ENCODE measurements at places on chromosomes 1 and 21.
A peak's percentile ranks its signal among the peaks of the same experiment; 100 is the strongest.

GRCh38 chr1:37471345-37472231 lies 2.8 kb upstream of the ZC3H12A start:
- DNase-seq: no peak

DNA sequence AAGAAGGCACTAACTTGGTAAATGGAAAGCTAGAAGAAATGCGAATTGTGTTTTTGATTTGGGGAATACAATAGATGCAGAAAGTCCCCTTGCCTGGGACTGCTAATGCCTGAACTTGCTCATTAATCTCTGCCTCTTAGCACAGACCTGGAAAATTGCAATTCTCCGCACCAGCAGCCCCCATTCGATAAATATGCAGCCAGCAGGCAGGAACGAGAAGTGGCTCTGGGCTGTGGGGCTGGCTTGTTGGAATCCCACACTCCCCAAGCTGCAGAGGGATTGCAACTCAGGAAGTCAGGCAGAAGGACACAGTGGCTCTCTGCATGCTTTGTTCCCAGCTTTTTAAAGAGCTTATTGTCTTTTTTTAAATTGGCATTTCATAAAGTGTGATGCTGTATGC lies 51.3 kb downstream of the PCP4 start:
- no peak for DNase-seq

DNA sequence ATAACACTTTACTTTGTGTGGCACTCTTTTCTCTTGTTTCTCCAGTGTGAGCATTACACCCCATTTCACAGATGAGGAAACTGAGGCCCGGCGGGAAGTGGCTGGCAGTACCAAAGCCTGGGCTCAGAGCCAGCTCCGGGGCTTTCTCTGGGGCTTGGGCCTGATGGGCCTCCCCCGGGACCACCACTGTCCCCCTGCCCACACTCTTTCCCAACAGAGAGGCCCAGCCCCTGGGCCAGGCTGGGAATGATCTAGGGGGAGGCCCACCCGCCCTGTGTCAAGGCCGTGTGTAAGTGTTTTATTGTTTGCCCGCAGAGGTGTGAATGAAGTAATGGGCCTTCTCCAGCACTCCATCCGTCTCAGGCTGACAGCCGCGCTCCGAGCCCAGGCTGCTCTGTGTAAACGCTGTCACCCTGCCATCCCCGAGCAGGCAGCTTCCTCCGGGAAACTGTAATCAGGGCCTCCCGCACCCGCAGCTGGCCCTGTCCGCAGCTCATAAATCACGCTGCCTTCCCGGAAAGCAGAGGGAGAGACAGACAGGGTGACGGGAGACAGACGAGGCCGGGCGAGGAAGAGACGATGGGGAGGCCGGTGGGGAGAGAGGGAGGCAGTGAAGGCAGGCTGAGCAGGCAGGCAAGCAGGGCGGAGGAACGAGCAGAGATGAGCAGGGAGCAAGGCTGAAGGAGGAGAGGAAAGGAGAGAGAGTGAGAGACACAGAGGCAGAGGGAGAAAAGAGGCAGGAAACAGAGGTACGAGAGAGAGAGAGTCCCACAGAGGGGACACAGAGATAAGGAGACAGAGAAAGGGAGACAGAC lies 109.7 kb upstream of the ZBTB40 start:
- DNase-seq: no peak

- no peak for DNase-seq
Measured at GRCh38 chr1:161382214-161383019, 14.7 kb upstream of the CFAP126 start.

- peak; percentile 57 for DNase-seq
Measured at GRCh38 chr21:42513985-42514882, 582 bp downstream of the SLC37A1 start.

GRCh38 chr21:30646904-30647414 lies 4.3 kb downstream of the KRTAP20-3 start:
- no peak for DNase-seq

DNA sequence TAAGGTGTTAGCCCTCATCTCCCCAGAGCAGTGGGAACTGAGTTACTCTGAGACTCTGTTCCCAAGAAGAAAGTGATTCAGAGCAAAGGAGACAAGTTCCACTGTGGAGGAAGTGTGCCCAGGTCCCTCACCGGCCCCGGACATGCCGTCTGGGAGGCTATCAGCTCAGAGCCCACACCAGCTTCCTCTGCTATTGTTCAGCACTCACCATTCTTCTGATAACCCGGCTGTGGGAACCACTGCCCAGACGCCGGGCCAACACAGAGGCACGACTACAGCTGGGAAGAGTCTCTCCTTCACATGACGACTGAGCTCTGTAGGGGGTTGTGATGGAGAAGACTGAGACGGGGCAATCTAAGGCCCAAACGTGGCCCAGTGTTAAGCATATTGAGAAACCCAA lies 34.2 kb upstream of the GJA5 start:
- no peak for DNase-seq

GRCh38 chr1:106554294-106554693 lies 502.2 kb upstream of the PRMT6 start:
- no peak for DNase-seq

DNA sequence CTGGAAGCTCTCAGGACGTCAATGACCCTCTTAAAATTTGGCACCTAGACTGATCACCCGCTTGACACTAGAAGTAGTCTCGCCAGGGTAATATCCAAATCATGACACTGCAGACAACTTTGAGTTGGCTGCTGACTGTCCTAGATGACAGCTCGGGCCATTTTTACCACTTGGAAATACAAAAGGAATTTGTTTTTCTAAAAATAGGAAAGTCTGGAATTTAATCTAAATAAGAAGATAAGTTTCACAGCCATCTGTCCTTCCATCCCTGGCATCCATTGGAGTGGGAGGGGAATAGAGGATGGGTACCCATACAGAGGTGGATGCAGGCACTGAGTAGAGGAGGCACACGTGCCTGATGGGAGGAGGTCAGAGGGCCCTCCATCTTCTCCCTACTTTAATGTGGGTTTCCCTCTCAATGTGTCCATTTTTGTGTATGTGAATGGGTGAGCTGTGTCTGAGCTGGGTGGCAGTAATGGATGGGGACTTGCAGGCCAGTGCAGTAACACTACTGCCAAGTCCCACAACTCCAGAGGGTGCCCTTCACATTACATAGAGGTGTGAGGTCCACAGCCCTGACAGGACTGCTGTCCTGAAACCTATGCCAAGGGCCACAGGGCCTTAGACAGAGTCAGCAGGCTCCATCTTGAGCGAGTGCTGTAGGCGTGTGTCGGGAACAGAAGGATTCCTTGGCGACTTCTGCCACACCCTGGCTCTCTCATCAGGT lies 104.8 kb upstream of the IPO9 start:
- no peak for DNase-seq

DNA sequence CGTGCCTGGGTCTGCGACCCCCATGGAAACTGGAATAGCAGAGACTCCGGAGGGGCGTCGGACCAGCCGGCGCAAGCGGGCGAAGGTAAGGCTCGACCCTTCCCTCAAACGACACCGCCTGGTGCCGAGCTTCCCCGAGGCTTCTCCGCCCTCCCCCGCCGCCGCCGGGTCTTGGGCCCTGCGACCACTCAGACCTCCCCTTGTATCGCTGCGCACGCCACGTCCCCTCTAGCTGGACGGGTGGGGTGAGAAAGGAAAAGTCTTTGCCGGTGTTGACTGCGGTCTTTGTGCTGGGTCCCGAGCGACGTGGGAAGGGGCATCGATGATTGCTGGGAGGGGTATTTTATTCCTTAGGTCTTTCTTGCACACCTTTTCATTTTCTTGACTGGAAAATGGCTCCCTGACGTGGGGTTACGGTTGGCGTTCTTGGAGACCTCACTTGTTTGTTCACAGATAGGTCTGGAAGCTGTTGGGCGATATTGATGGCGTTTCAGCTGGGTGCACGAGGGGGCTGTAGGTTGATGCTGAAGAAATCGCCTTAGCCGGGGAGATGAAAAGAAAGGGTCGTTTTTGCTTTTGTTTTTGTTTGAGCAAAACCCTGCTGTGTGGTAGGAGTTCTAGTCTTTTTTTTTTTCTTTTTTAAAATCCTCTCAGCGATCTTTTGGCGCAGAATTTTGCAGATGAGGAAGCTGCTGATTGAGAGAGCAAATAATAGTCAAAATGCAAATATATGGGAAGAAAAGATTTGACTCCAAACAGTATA lies 776 bp downstream of the KDM1A start:
- DNase-seq: peak; percentile 5

GRCh38 chr1:21312407-21312992 lies 22.2 kb upstream of the ECE1 start:
- DNase-seq: no peak

DNA sequence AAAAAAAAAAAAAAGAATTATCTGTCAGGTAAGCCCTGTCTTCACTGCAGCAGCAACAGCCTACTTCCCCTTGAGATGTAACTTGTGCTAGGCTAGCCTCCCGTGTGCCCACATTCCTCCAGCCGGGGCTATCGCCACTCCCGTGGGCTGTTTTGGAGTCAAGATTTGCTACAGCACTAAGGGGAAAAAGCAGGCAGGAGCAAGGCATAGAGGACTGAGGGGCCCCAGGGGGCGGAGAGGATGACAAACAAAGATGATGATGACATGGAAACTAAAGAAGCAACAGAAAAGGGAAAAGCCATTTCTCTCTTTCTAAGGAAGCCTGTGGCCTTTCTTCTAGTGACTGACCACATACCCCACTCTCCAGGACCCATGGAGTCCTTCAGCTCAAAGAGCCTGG lies 1.9 kb downstream of the TNFAIP8L2 start:
- peak; percentile 35 for DNase-seq

DNA sequence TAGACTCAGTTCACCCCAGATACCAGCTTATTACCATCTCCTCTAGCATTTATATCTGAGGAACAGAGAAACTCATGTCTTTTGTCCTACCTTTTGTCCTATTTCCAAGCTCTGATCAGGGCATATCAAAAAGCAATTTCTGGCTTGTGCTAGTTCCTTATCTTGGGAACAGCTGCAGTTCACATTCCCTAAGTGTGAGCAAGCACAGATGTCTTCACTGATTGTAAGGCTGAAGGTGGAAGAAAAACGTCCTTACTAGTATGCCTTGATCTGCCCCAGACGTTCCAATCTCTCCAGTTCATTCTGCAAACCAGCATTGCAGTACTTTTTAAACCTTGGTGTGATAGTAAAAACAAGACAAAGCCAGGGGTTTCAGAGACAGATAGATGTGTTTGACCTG lies 139.8 kb downstream of the NCAM2 start:
- no peak for DNase-seq

DNA sequence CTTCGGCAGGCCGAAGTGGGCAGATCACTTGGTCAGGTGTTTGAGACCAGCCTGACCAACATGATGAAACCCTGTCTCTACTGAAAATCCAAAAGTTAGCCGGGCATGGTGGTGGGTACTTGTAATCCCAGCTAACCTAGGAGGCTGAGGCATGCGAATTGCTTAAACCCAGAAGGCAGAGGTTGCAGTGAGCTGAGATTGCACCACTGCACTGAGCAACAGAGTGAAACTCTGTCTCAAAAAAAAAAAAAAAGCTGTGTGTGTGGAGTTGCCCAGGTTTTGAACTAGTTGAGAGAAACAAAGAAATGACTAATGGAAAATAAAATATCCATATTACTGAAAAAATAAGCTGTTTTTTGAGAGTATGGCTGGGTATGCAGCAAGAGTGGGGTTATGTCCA lies 100.2 kb downstream of the GTF2B start:
- no peak for DNase-seq

- no peak for DNase-seq
Measured at GRCh38 chr1:231376875-231377549, 38.9 kb downstream of the SPRTN start.

- DNase-seq: no peak
Measured at GRCh38 chr1:188170935-188171334, 1342.2 kb downstream of the PLA2G4A start.

DNA sequence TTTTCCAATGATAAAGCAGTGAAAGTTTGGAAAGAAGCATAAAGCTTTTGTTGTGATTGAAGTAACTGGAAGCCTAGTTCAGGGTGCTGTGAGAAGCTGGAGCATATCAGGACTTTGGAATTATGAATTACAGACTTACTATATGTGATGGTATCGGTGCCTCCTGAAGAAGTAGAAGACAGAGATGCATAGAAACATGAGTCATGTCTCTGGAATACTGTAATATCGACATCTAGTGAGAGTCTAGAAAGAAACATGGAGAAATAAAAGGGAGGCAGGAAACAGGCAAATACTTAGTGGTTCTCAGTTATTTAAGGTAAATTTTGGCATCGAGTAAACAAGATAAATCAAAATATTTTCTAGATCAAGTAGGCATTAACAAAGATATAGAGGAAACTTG lies 103.0 kb downstream of the CAMTA1 start:
- no peak for DNase-seq

DNA sequence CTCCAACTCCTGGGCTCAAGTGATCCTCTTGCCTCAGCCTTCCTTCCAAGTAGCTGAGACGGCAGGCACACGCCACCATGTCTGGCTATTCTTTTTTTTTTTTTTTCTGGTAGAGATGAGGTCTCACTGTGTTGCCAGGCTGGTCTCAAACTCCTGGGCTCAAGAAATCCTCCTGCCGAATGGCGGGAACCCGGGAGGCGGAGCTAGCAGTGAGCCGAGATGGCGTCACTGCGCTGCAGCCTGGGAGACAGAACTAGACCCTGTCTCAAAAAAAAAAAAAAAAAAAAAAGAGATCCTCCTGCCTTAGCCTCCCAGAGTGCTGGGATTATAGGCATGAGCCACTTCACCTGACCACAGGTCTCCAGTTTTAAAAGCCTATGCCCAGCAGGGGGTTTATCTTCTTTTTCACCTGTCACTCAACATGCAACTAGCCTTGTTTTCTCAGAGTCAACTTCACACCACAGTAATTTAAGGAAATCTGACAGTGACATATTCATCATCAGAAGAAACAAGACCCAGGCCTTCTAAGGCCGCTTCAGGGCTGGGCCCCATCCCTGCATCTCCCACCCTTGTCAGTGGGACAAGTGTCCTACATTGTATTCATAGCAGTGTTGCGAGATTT lies 38.3 kb upstream of the GALNT2 start:
- no peak for DNase-seq

DNA sequence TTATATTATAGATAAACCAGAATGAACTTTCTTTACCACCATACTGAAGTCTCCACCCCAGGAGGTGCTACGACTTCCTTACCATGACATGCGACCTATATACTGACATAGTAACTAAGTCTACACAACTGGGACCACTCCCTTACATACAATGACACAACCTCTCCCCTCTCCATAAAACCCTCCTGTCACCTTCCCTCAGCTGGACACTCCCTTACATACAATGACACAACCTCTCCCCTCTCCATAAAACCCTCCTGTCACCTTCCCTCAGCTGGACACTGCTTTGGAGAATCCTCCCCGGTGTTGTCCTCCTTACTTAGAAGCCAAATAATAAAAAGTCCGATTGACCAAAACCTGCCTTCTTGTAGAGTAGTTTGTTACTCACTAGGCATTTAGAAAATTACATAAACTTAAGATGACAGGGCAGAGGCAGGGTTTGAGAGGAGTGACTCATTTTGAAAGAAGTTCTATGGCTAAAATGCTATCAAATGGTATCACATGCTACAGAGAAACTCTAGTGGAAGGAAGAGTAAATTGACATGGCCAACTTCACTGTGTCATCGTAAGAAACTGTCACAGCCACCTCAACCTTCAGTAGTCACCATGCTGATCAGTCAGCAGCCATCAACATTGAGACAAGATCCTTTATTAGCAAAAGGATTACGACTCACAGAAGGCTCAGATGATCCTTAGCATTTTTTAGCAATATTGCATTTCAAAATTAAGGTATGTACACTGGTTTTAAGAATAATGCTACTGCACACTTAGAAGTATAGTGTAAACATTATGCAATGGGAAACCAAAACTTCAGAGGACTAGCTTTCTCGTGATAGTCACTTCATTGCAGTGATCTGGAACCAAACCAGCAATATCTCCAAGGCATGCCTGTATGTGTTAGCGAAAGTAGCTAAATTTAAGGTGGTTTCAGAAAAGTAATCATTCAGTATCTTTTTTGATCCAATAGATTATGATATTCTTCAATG lies 56.4 kb downstream of the AHCTF1 start:
- no peak for DNase-seq

All from activated T-cell treated with anti-CD3 and anti-CD28 coated beads for 4 hours (primary cell).